ENCODE measurements at places on chromosomes 7 and 10.

GRCh38 chr7:55641811-55642210, 69.5 kb upstream of the VOPP1 start:
- no peak for DNase-seq

- DNase-seq = no peak
These were observed 35.0 kb downstream of the KIF11 start for GRCh38 chr10:92627845-92628480.

DNA sequence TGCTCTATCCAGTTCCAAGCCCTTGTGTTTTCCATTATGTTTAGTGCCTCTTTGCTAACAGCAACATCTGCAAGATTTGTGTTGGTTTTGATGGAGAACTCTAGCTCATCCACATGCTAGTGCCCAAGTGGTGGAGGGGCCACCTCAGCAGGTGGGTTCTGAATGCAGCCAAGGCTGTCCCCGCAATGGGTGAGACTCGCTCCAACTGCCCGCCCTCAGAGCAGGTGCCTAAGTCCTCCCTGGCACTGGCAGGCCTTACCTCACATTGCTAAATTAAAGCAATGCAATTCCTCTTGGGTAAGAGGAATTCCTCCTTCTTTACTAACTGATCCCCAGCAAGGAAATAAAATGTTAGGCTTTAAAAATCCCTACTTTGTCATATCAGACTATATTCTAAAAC, 146.8 kb downstream of the ADCY1 start:
- no peak for DNase-seq

GRCh38 chr7:145478541-145478940, 638.1 kb upstream of the CNTNAP2 start:
- DNase-seq = no peak

GRCh38 chr7:956031-956430, 1.6 kb upstream of the ADAP1 start:
- DNase-seq = no peak

DNA sequence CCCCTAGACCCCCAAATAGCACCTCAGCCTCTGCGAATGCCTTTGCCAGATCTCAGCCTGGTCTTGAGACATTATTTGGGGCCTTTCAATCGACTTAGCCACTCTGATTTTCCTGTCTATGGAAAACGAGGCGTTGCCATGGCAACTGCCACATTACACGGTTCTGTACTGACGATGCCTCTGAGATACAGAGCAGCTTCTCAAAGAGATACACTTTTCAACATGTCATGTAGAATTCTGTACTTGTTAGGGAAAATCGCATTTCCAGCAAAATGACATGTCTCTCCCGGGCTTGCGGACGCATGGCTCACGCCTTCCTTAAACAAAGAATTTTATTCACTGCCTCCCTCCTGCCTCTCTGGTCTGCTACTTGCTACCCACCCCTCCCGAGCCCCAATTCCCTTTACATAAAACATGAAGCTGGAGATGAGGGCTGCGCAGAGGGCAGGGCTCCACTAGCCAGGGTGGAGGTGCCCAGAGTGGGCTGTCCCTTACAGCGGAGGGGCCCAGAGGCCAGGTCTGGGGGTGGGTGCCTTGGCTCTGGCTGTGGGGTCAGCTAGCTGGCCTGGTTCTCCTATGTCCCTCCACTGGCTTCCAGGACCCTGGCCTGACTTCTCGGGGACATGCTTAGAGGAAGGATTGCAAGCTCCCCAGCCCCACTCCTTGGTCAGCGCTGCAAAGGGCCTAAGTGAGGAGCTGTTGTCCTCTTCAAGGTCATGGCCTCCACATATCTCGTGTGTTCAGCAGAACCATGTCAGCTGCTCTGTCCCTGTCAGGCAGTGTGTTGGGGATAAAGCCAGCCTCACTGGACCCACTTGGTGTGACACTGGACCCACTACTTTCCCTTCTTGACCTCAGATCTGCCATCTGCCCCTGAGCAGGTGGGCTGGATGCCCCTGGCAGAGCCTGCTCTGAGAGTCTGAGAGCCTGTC, 342.5 kb downstream of the RPS24 start:
- no peak for DNase-seq

GRCh38 chr7:151648429-151648828, 128.7 kb upstream of the RHEB start:
- no peak for DNase-seq

DNA sequence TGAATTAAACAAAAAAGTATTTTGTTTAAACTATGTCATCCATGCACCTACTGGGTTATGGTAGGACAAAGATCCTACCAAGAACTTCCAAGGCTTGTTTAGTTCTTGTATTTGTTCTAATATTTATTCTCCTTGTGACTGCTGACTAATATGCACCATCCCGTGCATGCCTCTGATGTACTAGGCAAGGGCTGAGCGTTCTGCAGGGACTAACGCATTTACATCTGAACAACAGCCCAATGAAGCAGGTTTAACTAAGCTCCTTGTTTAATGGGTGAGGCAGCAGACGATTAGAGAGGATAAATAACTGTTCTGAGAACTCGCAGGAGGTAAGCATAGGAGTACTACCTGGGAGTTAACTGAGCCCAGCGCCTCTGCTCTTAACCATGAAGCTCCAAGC, 64.9 kb downstream of the KIAA1549 start:
- DNase-seq = no peak

DNA sequence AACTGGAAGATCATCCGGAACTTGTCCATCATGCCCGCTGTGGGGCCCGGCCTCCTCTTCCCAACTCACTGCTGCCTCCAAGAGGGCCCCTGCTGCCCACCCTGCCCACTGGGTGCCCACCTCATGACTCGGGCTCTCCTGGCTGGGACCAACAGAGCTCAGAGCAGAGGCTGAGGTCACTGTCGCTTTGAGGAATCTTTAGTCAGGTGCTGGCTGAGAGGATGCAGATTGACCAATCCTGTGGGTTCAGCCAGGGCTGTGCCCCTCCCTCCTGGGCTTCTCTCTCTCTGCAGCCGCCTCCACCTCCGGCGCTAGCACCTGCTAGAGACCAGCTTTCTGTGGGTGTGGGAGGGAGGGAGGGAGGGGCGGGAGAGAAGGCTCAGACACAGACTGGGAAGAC, at the start of gene CALHM1:
TSS of gene CALHM1 (minus strand) at position 181 of the 400 bp plus-strand sequence. CDS start at position 32, 149 bp downstream.
- no peak for DNase-seq

- no peak for DNase-seq
These were observed 18.4 kb downstream of the VPS41 start for GRCh38 chr7:38890597-38890996.

GRCh38 chr10:70956029-70956759, 67.8 kb upstream of the PCBD1 start:
- no peak for DNase-seq

GRCh38 chr10:17033529-17034260, 95.9 kb downstream of the CUBN start:
- DNase-seq = no peak

- DNase-seq = no peak
These were observed 27.9 kb upstream of the CHCHD3 start for GRCh38 chr7:133109816-133110215.

DNA sequence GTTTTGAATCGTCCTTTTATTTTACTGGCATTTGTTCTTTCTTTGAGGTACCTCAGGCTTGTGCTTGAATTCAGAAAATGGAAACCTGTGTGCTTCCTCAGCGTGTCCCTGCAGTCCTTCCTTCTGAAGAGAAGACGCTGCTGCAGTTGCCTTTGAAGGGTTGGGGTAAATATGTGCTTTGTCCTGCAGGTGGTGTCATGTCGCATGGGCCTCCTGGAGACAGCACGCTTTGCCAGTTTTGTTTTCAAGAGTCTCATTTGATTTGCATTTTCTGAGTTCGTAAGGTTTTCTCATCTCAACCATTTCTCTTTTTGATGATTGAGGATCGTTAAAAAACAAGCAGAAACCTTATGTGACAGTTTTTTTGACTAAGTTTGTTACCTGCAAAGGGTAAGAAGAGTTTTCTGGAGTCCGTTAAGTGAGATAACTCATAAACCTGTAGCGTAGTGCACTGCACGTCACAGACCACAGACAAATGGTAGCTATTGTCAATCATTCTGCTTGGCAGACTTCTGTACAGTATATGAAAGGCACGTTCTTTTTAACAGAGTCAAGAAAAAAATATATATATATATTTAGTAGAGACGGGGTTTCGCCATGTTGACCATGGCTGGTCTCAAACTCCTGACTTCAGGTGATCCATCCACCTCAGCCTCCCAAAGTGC, 57.0 kb downstream of the CDC123 start:
- DNase-seq = no peak

GRCh38 chr7:33805630-33806233, 99.6 kb upstream of the BMPER start:
- DNase-seq = no peak

DNA sequence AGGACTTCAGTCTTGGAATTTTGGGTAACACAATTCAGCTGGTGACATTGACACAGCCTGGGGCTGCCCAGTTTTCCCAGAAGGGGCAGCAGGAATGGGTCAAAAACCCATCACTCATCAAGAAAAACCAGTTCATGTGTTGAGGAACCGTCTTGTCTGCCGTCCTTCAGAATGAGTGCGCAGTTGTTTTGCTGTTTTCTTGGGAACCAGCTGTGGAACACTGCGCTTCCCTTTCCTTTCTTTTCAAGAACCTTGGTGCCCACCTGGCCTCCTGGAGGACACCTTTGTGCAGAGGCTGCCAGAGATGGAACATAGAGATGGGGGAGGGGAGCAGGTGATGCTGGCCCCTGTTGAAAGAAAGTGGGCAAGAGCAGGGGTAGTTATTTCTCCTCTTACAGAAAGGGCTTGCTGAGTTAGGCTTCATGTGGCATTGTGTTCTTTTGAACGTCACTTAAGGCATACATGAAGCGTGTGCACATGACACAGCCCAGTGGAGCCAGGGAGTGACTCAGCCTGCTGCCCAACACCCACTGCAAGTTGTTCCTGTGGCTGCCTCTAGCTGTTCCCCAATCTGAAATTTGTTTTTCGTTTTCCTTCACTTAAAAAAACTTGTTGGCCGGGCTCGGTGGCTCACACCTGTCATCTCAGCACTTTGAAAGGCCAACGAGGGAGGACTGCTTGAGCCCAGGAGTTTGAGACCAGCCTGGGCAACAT, 87.4 kb upstream of the TNS3 start:
- DNase-seq = no peak

GRCh38 chr7:66452165-66452564, 176.5 kb upstream of the KCTD7 start:
- no peak for DNase-seq

DNA sequence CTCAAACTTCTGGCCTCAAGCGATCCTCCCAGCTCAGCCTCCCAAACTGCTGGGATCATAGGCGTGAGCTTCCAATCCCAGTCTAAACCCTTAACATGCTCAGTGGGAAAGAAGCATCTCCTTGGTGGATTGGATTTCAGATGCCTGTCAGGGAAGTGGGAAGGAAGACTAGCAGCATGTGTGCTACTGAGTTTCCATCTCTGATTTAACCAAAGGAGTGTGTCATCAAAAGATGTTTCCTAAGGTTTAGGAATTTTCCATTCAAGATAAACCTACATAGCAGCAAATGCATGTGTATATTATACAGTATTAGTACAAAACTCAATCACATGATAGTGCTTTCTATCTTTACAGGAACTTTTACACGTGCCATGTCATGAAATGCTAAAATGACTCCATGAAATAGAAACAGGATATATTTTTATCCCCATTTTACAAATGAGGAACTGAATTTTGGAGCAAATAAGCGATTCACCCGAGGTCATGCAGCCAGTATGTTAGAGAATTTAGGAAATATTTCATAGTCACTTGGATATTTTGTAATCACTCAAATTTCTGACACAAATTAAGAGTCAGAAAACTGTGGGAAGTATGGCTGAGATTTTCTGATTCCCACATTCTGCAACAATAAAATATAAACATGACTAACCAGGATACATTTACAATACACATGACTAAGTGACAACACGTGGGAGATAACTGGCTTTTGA, 11.4 kb upstream of the TMEM26 start:
- no peak for DNase-seq

GRCh38 chr7:95304990-95305389, 19.3 kb downstream of the PON1 start:
- DNase-seq = no peak

DNA sequence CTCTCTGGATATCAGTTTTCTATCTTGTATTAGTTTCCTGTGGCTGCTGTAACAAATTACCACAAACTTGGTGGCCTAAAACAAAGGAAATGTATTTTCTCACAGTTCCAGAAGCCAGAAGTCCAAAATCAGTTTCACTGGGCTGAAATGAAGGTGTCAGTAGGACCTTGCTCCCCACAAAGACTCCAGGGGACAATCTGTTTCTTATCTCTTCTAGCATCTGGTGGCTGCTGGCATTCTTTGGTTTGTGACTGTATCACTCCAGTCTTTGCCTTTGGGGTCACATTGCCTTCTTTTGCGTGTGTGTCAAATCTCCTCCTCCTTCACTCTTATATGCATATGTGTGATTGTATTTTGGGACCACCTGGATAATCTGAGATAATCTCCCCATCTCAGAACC, 153.0 kb upstream of the PRPS1L1 start:
- DNase-seq = no peak

GRCh38 chr10:67077376-67077775, 151.5 kb downstream of the LRRTM3 start:
- no peak for DNase-seq
